Umbilical cord (tissue), 2 donors: ENCODE measurements at places on chromosomes 2 and 18.

DNA sequence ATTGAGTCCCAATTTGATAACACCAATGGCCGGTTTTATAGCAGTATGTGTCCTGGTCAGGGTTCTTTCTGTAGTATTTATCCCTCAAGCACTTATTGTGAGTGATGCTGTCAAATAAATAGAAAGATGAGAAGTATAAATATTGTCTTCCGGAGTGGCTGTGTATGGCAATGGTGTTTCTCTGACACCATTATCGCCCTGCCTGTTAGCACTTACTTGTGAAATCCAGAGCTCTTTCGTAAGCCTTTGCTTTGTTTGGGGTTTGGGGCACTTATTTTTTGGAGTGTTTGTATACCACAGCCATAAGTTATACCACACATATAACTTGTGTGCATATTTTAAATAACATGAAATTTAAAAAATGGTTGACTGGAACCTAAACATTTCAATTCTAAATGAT is 29.3 kb downstream of the CD8B2 start:
- no peak for DNase-seq

GRCh38 chr2:39685126-39685525 is 19.4 kb downstream of the TMEM178A start:
- no peak for DNase-seq

DNA sequence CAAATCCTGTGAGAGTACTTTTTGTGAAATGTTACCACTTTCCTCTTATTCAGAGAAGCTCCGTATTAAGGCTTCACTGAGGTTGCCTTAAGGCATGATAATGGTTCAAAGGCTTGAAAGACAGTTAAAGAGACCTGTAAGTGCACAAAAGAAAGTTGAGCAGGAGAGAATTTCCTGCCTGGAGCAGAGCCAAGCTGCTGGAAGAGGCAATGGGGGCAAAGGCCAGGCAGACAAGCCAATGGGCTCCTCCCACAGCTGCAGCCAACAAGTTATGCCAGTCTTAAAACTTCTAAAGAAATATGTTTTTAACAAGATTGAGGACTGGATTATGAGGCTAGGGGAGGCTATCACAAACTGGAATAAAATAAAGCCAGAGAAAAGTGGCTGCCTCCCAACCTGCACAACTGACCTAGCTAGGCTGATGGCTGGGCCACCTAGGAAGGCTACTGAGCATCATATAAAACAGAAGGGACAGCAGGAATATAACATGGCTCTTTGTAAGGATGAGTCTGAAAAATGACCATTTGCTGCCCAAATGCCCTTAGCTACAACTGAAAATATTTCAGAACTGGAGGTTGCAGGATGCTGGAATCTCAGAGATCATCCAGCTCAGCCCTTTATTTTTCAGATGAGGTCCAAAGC is 2.1 kb downstream of the IL1B start:
- peak; percentile 65 for DNase-seq

DNA sequence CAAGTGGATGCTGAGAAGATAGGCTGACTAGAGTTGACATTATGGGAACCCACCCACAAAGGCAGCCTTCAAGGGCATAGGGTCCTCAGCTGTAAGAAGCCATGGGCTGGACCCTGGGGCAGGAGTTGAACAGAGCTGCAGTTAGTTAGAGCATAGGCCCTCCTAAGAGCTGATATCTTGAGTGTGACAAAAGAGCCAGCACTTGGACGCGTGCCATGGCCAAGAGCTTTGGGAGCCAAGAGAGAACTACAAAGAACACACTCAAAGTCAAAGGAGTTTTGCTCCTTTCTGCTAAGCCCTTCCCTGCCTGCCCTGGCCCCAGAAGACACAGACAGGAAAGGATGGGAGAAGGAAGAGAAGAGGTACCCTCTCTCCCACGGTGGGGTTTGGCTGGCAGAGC is 29.9 kb upstream of the AGAP1 start:
- DNase-seq: no peak

- no peak for DNase-seq
Measured at GRCh38 chr18:50742952-50743351, 76.9 kb downstream of the MRO start.

DNA sequence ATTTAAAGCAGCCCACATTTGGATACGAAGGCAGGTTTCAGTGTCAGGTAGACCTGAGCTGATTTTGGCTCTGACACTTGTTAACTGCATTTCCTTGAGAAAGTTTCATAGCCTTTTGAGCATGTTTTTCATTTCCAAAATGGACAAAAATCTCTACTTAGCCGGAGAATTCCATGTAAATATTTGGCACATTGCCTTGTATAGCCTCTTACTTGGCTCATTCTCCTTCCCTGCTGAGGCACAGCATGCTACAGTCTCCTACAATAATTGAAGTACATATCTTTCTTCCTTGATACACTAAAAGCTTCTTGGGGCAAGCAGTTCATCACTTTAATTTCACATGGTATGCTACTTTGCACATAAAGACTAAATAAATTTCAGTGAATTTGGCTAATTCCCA is 772.2 kb upstream of the CHAC2 start:
- DNase-seq: peak; percentile 37

DNA sequence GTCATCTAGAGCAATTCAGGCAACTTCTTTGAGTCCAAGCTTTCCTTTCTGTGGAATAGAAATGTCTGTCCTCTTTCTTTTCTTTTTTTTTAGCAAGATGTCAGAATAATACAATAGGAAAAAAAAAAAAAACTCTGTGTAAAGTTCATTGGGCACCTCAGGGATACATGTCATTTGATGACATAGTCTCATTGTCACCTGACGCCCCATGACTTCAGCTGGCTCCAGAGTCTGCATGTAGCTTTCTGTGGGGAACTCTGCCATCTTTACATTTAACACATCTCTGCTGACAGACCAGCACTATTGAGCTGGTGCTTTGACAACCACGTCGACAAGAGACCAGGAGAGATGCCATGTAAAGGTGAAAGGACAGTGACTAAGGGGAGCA is 172.5 kb upstream of the KLF7 start:
- no peak for DNase-seq

GRCh38 chr2:239329972-239330572 is 70.7 kb downstream of the HDAC4 start:
- no peak for DNase-seq

- DNase-seq: no peak
Measured at GRCh38 chr2:70678576-70679143, 89.3 kb downstream of the ADD2 start.

GRCh38 chr2:63840081-63840784 is 1.5 kb upstream of the UGP2 start:
- no peak for DNase-seq

DNA sequence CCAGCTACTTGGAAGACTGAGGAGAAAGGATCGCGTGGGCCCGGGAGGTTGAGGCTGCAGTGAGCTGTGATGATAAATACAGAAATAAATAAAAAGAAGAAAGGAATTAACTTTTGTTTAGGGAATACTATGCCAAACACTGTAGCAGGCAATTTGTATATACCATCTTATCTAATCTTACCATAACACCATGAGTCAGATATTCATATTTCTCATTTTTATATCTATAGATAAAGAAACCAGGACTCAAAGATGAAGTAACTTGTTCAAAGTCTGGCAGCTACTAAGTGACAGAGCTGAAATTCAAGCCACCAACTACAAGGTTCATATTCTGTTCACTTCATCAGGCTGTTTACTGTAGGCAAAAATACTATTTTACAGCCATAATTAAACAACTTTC is 119.2 kb upstream of the SLC39A10 start:
- DNase-seq: no peak

DNA sequence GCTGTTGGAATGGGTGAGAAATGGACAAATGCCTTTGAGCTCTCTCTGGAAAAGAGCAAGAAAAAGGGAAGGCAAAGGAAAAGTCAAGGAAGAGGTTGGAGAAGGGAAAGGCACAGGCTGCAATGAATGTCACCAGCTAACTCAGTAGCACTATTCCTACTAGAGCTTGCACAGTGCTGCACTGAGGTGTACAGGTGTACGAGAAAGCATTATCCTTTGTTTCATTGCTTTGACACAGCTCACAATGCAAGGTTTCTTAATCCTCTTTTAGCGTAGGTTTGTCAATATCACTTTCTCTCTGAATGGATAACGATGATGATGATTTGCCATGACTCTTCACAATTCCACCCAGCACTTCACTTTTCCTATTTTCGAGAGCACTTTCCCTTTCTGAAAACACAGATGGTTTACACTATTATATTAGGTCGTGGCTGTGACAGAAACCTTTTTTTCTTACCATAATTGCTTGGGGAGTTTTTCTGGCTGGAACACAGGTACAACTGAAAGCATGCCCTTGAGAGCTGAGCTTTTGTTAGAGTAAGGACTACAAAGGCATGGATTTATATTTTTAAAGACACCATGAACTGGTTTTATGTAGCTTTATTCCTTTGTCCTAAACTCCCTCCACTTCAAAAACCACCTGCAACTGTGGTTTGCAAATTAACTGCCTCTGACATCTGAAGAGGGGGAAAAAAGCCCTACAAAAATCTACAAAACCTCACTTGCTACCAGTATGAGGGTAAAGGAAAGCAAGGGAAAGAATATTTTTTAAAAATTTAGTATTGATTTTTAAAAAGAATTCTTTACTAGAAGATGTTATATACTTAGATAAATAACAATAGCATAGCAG is 265.5 kb downstream of the TGIF1 start:
- DNase-seq: no peak

DNA sequence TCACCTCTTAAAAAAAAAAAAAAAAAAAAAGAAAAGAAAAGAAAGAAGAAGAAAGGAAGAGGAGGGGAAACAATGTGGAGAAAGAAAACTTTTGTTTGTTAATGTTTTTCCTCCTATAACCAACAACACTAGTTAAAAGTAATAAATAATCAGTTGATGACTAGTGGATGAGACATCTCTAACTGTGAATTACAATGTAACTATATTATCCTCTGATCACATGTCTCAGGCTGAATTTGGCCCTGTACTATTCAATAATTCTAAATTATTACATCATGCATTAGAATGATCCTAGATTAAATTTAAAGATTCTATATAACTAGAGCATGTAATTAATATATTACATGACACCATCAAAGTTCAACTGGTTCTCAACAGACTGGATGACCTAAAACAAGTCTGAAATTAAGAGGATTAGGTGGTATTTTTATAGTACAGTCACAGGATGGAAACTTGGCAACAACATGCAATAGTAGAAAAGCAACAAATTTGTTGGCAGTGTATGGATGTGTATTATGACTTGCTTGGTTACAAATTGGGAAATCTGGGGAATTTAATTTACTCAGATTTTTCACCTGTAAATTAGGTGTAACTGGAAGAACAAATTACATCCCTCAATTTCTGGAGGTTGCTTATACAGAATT is 269.3 kb upstream of the SETBP1 start:
- no peak for DNase-seq

GRCh38 chr2:70842401-70842800 is 6.8 kb upstream of the CD207 start:
- no peak for DNase-seq

DNA sequence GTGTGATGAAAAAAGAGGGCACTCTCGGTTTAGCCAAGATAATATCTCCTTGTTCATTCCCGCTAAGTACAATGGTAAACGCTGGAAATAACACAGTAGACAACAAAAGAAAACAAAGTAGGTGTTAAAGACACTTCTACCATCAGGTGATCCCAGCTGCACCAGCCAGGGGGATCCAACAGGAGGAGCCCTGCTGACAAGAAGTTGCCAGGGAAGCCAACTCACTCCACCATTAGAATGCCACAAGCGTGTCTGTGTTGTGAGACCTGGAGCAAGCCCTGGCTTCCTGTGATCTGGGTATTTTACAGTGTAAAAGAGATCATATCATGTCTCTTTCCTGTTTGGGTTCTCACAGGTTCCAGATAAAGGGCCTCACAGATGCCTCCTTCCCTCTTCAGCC is 117.0 kb downstream of the GRB14 start:
- no peak for DNase-seq

DNA sequence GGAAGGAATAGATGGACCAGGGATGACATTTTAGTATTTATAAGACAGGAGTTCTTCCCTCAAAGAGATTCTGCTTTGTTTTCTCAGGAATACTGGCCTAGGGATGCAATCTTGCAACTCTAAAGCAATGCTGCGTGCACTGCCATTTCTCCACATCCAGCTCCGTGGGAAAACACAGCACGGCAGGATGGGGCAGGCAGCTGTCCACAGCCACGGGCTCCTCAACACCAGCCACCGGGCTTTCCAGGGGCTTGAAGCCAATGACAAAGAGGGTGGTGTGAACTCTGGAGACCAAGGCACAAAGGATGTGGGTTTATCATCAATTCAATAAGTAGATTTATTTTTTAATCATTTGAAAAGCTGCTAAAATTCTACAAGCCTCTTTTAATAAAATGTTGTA is 49.3 kb downstream of the CABYR start:
- no peak for DNase-seq

- DNase-seq: no peak
Measured at GRCh38 chr2:705971-706511, 28.8 kb upstream of the TMEM18 start.

DNA sequence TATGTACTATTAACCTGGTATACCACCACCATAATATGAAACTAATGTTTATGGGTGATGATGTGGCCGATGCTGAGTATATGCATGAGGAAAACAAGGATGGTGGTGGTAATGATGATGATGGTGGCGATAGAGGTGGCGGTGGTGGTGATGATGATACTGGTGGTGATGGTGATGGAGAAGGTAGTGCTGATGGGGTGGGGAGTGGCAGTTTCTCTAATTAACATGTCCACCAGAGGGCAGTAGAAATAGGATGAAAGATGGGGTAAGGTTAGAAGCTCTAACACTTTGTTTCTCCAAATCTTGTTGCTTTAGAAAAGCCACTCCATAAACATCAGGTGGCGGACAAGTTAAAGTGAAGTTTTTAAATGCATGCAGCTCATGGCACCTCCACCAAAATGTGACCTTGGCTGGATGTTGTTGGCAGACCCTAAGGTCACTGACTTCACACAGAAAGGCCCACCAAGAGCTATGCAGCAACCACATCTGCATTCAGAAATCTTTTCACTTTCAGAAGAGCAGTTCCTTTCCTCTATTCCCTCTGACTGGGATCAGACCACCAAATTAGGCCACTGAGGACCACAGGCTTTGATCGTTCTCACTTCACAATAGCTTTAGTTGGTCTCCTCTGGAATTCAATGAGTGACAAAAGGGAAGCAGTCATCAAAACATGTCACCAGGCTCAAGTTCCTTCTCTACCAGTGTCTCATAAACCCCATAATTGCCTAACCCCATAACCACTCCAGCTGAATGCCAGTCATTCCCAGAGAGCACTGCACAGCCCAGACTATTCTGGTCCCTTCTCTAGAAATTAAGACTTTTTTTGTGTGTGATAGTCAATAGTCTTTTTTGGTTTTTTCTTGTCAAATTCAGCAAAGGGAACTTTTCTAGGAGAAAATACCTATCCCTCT is 7.5 kb upstream of the BCL11A start:
- no peak for DNase-seq

GRCh38 chr2:54968561-54969218 is 81.6 kb downstream of the RTN4 start:
- DNase-seq: no peak

- DNase-seq: no peak
Measured at GRCh38 chr2:231467016-231467545, 2.8 kb upstream of the NCL start.

GRCh38 chr18:8609659-8610458 is 622 bp downstream of the RAB12 start:
- no peak for DNase-seq
